ENCODE measurements at places on chromosomes 4 and X. TPM values are rescaled to one million over a fixed set of nuclear protein-coding genes. Genes with fewer than 3 reads are reported as not detected.

DNA sequence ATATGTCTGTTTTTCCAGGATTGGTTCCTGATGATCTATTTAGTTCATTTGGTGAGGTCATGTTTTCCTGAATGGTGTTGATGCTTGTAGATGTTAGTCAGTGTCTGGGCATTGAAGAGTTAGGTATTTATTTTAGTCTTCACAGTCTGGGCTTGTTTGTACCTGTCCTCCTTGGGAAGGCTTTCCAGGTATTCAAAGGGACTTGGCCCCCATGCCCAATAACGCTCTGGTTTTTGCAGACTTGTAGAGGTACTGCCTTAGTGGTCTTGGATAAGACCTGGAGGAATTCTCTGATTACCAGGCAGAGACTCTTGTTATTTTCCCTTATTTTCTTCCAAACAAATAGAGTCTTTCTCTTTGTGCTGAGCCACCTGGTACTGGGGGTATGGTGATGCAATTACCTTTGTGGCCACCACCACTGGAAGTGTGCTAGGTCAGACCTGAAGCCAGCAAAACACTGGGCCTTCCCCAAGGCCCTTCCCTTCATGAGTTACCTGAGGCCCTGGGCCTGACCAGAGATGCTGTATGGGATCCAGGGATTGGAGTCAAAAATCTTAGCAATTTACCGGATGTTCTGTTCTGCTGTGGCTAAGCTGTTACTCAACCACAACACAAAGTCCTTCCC lies 63.3 kb upstream of the RXFP1 start:
- DNase-seq, result no peak

Gene GAGE10
- not detected for total RNA-seq

- DNase-seq, result no peak
These were observed 714 bp downstream of the RTL3 start for GRCh38 chrX:78658414-78658813.

GRCh38 chr4:109149836-109150235 lies 152.6 kb downstream of the COL25A1 start:
- DNase-seq, result no peak

DNA sequence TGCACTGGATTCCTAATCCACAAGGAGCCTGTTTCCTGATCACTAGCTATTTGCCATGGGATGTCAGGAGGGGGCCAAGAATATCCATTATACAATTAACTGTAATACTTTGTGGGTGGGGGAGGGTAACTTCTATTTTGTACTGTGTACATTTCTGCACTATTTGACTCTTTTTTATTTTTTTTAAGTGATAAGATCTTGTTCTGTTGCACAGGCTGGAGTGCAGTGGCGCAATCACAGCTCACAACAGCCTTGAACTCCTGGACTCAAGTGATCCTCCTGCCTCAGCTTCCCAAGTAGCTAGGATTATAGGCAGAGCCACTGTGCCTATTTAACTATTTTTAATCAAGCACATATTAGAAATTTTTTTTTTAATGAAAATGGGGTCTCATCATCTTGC lies 134.1 kb downstream of the ELOVL6 start:
- DNase-seq, result no peak

Gene PF4V1
- not detected for total RNA-seq

GRCh38 chr4:70714079-70714887 lies 7.5 kb upstream of the RUFY3 start:
- DNase-seq, result no peak

Gene ZBED1
- 31.7 TPM for total RNA-seq

GRCh38 chr4:182022909-182023308 lies 220.3 kb upstream of the TENM3 start:
- no peak for DNase-seq

Gene MAGEB10
- total RNA-seq, result not detected

- DNase-seq, result no peak
These were observed 383 bp downstream of the PCYT1B start for GRCh38 chrX:24646745-24647182.

- DNase-seq, result no peak
These were observed 16.5 kb upstream of the RHOH start for GRCh38 chr4:40180356-40180755.

Gene RNF212
- total RNA-seq, result 3.4 TPM

Gene KDR
- 145 TPM for total RNA-seq

- DNase-seq, result no peak
These were observed 19.3 kb downstream of the GUCY1B1 start for GRCh38 chr4:155777971-155778735.

DNA sequence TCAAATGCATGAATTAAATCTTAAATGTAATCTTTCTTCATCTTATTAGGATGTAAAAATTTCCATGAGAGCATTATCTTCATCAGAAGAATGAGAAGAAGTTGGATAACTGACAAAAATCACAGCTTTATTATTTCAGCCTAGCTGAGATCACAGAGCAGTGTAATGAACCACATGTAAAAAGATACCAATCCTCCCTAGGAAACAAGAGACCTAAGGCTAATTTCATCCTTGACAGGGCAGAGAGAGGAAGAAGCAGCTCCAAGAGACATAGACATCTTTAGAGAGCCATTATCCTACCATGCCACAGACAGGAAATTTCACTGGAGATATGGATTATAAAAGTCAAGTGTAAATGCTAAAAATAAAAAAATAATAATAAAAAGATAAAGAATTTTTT lies 40.9 kb upstream of the IL15 start:
- DNase-seq, result no peak

- DNase-seq, result no peak
These were observed 103.0 kb upstream of the C1GALT1C1 start for GRCh38 chrX:120732879-120733278.
